ENCODE measurements at places on chromosomes 5 and 9. TPM values are rescaled to one million over a fixed set of nuclear protein-coding genes. Genes with fewer than 3 reads are reported as not detected.

Gene CEL
- total RNA-seq = not detected

GRCh38 chr5:78530342-78531096 lies 118.1 kb downstream of the LHFPL2 start:
- DNase-seq = no peak

GRCh38 chr5:136032564-136032963 lies 3.8 kb downstream of the TGFBI start:
- peak; percentile 66 for DNase-seq

Gene DMRT1
- not detected for total RNA-seq

Gene TCF7
- 0.68 TPM for total RNA-seq

GRCh38 chr9:135078361-135078821 lies 9.1 kb upstream of the OLFM1 start:
- peak; percentile 45 for DNase-seq

Gene ACTBL2
- not detected for total RNA-seq

Gene JAKMIP2
- 3.1 TPM for total RNA-seq

DNA sequence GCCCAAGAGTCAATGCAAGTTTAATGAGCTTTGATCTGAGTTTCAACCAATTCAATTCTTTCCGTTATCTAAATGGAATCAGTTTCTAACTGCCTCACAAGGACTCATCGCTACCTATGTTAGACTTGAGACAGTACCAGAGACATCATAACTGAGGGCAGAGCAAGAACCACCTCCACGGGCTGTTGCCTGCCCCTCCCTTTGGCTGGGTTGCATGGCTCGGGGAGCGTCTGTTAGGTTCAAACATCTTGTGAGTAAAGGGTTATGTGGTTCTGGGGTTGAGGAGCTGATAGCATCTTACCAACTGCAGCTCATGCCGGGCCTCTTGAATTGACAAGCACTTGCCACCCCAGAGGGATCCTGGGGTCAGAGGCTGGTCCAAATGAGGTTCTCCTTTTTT lies 457.9 kb downstream of the ENC1 start:
- DNase-seq = no peak

DNA sequence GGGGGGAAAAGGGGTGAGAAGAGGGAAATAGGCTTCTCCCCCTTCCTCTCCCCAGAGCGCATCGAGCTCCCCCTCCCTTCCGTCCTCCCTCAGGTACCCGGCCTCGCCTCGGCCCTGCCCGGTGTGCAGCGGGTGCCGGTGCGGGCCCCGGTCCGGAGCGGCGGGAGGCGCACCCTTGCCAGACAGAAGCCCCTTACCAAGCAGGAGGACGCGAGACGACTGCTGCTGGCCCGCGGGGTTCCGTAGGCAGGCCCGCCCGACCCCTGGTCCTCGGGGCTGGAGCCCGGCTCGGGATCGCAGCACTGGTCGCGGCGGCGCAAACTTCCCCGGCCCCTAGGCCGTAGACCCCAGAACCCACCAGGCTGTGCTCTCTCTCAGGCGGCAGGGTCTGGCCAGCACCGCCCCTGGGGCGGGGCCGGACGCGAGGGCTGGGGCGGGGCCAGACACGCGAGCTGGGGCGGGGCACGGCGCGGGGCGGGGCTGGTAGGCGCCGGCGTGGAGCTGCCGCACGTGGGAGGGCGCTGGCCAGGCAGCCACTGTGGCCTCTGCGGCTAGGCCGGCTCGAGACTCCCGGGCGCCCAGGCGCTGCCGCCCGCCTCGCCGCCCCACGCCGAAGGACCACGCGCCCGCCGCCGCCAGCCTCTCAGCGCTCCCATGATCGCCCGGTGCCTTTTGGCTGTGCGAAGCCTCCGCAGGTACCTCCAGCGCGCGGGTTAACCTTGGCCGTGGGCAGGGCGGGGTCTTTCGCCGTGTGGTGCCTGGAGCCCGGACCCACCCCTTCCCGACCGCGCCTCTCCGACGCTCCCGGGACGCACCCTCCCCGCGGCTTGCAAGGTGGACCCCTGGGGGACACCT lies at the start of the genes NLN and SGTB:
Gene NLN, plus strand, starts transcription at position 486 of the 855 bp plus-strand sequence. Its CDS starts 169 bp downstream, at position 655.
Gene SGTB, minus strand, starts transcription at position 390 of the 855 bp plus-strand sequence. CDS start 1,302 bp downstream, outside the sequence.
- DNase-seq = peak; percentile 90

DNA sequence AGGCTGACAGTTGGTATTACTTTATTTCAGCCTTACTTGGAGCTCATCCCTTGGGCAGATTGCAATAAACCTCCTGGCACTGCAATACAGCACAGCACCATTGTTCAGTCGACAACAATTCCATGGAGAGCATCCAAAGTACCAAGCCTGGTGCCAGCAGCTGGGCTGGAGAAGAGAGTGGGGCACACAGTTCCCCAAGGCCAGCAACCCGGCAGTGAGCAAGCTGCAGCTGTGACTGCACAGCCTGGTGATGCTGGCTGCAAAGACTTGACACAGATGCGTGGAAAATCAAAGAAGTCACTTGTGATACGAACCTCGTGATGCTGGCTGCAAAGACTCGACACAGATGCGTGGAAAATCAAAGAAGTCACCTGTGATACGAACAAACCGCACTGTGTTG lies 125.4 kb downstream of the ATPSCKMT start:
- peak; percentile 81 for DNase-seq

- DNase-seq = no peak
Measured at GRCh38 chr9:105438141-105438806, 9.6 kb upstream of the FSD1L start.

Gene HTR4
- 1.7 TPM for total RNA-seq

DNA sequence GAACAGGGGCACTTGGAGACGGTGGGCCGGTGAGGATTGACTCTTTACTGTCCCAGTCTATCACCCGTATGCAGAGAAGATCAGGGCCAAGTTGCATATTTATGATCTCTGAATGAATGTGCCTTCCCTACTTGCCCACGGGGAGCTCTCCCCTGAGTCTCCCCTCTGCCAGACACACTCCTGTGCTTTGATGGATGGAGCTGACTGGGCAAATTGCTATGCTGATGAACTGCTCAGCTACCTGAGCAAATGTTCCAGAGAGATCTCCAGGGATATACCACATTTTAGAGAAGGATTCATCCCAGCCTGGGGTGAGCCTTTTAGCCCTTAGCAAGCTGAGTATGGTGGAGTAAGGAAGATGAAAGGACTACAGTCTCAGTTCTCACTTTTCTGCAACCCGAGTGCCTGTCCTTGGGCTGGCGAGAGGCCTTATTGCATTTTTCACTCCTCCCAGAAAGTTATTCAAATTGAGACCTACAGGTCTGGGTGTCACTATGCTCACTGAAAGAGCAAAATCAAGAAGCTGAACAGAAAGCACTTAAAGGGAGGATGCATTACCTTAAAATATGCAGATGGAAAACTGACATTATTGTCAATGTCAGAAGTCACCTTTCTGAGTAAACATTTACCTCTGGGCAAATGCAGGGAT lies 526.7 kb upstream of the WWC1 start:
- no peak for DNase-seq

Gene EQTN
- not detected for total RNA-seq

DNA sequence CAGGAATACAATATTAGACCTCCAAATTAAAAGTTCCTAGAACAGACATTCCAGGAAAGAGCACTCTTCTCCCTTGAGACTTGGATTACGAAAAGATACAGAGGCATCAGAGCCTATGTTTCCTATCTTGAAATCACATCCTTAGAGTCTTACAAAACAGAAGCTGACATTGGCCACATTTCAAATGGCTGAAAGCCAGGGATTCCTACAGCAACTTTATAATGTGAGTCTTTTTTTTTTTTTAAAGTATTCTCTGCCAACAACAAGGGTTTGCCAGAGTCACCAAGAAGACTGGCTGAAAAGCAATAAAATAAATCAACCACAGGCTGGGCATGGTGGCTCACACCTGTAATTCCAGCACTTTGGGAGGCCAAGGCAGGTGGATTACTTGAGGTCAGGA lies 63.1 kb downstream of the TRPM6 start:
- no peak for DNase-seq

GRCh38 chr9:25241421-25241820 lies 436.8 kb downstream of the TUSC1 start:
- DNase-seq = no peak

DNA sequence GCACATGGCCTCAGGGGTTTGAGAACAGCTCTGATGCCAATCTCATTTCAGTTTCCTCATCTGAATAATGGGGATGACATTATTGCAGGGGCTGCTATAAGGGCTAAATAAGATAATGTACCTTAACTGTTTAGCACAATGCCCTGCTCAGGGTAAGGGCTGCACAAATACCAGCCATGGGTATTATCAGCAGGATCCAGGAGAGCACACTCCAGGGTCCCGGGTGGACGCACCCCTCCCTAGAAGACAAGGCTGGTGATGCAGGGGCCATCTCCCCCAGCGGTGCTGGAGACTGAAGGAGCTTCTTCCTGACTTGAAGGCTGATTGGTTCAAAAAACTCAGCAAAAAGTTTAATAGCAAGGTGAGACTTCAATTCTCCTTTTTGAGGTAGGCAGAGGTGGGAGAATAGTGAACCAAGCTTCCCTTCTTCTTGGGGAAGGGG lies 2.7 kb upstream of the CXXC5 start:
- DNase-seq = peak; percentile 52

Gene LIX1
- total RNA-seq = 1.7 TPM

GRCh38 chr5:78062645-78063044 lies 231.9 kb downstream of the AP3B1 start:
- no peak for DNase-seq

Gene CEP120
- 23.5 TPM for total RNA-seq

Gene BAAT
- not detected for total RNA-seq

Gene ZFP2
- total RNA-seq = 3.9 TPM

- no peak for DNase-seq
Measured at GRCh38 chr5:122091936-122092600, 14.0 kb upstream of the LOX start.

Gene SYK
- total RNA-seq = 10.0 TPM

DNA sequence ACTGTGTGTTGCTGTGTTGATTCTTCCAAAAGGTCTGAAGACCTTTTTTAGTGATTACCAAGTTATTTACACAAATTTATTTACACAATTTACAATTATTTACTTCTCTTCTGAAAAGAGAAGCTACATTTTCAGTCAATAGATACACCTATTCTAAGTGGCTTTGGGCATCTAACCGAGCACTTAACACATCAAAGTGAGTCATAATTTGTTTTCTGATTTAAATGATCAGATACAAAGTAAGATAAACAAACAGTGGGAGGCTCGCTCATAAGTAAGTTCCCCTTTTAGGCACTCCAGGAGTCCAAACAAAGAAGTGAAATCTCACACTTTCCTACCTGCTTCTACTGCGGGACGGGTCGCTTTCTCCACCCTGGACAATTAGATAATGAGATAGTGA lies 90.2 kb downstream of the APBA1 start:
- no peak for DNase-seq

DNA sequence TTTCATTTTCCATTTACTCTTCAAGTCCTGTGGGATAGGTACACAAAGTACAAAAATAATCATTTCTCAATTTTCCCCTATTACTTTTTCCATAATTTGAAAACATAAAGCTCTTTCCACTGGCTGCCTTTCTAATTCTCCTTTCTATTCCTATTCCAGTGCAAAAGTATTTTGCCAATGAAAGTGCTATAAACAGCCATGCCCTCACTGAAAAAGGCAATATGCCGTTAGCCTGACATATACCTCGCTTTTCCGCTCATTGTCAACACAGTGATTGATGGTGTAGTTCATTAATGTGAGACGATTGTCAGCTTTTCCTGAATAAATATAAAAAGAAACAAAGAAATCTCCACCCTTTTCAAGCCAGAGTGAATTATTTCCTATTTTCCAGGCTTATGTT lies 97.5 kb downstream of the EBF1 start:
- no peak for DNase-seq

GRCh38 chr9:76756941-76757673 lies 7.1 kb upstream of the PCA3 start:
- DNase-seq = no peak

Data from sigmoid colon (tissue), 7 donors.